CD4-positive, alpha-beta T cell treated with Interferon gamma for 1 hour (primary cell): ENCODE measurements at places on chromosomes 16 and 17.

DNA sequence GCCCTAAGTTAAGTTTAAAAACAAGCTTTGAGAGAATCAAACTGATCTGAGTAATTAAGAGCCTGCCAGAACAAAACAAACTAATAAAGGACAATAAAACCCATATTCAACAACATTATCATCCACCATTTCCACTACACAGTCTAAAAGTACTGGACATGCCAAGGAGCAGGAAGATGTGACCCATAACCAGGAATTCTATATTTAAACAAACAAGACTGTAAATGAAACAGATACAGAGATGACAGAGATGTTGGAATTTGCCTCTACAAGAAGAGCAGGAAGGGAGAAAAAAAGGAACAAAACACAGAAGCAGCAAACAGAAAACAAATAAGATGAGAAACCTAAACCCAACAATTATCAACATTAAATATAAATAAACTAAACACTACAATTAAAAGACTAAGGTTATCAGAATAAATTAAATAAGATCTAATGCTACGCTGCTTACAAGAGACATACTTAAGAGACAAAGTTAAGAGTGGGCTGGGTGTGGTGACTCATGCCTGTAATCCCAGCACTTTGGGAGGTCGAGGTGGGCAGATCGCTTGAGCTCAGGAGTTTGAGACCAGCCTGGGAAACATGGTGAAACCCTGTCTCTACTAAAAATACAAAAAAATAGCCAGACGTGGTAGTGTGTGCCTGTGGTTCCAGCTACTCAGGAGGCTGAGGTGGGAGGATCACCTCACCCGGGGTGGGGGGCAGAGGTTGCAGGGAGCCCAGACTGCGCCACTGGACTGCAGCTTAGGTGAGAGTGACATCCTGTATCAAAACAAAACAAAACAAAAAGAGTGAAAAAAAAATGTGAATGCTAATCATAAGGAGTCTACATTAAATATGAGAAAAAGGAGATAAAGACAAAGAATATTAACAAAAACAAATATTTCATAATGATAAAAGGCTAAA is 50.6 kb downstream of the CREBBP start:
- DNase-seq, result no peak

DNA sequence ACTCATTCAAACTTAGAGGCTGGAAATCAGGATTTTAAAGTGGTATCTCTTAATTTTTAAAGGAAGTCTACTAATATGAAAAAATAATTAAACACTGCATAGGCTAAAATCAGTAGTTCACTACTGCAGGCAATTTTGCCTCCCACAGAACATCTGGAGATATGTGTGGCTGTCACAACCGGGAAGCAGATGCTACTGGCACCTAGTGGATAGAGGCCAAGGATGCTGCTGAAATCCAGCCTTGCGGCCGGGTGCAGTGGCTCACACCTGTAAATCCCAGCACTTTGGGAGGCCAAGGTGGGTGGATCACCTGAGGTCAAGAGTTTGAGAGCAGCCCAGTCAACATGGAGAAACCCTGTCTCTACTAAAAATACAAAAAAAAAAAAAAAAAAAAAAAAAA is 473.9 kb downstream of the XYLT1 start:
- no peak for DNase-seq

DNA sequence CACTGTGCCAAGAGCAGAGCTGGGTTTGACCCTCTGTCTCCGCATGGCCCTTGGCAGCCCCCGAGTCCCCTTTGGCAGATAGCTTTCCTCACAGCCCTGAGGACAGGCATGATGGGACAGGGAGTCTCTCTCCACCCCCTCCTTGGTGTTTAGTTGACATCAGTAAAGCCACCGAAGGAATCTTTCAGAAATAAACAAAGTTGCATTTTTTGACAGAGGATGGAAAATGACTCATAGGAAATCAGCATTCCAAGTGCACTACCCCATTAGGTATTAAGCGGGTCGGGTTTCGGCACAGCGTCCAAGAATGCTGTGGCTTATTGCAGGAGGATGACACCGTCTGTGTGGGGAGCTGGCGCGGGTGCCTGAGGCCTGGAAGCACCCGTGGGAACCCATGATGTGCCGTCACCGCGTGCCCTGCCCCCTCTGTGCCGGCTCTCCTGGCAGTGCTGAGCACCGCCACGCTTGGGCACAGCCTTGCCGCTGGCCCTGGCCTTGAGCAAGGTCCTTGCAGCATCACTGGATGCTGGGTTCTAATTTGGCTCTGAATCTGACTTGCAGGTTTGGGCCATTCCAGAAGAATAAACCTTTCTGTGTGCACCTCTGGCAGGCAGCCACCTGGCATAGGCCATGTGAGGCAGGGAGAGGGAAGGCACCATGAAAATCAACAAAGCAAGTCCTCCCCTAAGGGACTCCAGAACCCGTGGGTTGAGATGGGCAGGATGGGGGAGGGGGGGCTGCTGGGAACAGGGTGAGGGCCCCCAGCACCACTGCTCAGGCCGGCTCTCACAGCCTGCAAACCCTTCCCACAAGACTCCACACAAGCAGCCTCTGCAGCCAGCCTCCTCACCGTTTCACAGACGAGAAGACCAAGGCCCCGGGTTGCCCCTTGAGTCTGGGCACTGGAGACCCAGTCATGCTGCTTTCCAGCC is 50.5 kb upstream of the ZNF469 start:
- no peak for DNase-seq

DNA sequence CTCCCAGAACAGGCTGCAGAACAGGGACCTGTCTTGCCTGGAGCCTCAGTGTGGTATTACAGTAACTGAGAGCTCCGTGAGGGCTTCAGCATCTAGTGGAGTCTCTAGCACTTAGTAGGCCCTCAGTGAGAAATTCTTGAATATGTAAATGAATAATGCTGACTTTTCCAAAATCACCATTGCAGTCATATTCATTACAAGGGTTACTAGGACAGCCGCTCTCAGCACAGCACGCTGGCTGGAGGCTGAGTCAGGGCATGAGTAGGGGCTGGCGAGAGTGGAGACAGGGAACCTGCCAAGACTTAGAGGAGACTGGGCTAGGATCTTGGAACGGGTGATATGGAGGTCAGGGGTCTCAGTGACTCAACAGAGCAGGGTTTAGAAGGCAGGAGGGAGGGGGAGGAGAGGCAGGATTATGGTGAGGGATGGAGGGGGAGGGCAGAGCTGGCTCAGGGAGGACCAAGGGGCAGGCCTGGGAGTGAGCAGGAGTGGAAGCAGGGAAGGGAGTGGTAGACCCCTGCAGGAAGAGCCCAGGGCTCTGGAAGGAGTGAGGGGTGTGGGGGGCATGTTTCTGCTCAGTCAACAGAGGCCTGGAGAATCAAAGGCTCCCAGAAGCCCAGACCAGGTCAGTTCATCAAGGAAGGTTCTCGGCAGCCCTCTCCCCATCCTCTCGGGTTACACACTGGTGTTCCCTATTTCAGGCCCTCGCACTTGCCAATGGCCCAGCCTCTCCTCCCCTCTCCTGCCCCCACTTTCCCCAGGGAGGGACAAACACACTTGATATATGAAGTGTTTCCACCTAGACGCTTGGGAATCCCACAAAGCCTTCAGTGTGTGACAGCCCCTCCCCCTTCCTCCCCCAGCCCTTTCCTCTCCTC is 42.3 kb downstream of the FZD2 start:
- DNase-seq, result no peak

GRCh38 chr16:53098526-53099317 is 43.9 kb downstream of the CHD9 start:
- peak; percentile 74 for DNase-seq

DNA sequence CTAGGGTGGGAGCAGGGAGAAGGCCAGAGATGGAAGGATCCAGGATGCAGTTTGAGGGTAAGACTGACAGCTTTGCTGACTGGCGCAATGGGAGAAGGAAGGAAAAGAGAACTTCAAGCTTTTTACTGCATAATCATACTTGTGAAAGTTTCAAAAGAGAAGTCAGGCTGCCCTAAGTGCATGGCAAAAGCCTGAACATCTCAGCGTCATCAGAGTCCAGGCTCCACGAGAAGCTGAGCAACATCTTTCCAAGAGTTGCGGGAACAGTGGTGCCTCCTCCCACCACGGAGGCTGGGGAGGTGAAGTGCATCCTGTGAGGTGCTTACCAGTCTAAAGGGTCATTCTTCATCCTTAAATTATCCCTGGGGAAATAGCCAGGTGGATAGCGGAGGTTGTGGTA is 26.9 kb upstream of the SLC38A8 start:
- DNase-seq, result peak; percentile 18

DNA sequence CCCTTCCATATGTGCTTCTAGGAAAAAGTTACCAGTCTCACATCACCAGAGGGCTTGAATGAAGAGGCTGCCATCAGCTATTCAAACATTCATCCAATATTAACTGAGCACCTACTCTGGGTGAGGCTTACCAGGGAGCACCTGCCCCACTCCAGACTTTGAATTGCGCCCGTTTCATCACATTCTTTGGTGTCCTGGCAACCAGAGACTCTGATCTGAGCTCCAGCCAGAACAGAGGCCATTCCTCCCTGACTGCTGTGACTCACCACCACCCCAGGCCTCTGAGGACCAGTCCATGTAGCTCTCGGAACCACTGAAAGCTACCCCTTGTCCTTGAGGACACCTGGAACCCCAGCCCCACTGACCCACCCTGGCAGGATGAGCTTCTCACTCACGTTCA is at the start of gene C16orf96:
TSS of gene C16orf96 (plus strand) at position 229 of the 400 bp plus-strand sequence. CDS start at position 379, 150 bp downstream.
- no peak for DNase-seq

- DNase-seq, result no peak
These were observed 57.2 kb downstream of the SOCS1 start for GRCh38 chr16:11198828-11199227.

GRCh38 chr17:62067165-62068145 is 2.4 kb upstream of the MED13 start:
- DNase-seq, result no peak

DNA sequence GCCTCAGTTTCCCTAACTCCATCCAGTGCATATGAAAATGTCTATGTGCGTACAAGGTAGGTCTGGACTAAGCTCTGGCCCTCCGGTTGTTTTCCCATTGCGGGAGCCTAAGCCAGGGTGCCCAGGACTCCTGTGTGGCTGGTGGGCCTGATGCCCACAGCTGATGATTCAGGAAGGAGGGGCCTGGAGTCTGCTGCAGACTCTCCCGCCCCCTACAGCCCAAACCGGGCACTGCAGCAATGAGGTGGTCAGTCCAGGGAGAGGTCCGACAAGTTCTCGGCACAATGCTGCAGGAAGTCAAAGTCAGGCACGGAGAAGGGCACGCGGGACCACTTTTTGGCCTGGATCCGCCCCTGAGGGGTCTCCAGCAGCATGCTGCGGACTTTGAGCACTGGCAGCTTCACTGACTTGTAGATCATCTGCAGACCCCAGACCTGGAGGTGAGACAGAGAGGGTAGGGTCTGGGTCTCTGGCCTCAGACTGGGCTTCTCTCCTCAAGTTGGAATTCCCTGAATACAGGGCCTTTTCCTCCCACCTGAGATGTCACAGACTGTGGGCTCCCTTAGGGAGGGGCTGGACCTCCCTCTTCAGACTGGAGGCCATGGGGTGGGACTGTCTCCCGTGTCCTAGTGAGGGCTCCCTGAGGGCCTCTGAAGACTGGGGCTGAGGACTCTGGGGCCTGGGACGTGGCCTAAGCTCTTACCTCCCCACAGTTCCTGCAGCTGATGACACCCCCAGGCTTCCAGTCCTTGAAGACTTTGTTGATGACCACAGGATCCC is 3.4 kb upstream of the ZNF385C start:
- DNase-seq, result peak; percentile 54

DNA sequence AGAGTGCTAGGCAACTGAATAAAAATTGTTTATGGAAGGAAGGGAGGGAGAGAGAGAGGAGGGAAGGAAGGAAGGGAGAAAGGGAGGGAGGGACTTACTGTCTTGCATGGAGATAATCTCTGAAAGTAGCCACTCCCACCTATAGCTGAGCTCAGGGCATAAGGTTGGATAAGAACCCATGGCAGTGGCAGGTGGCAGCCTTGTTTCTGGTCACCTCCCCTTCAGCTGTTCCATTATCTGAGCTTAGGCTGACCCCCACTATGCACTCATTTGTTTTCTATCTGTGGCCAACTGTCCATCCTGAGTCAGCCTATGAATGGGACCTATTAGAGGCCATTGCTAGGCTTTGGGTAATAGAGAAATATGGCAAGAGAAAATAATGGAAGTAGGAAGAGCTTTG is 25.3 kb upstream of the MTMR4 start:
- no peak for DNase-seq

- no peak for DNase-seq
These were observed 763.6 kb downstream of the CDH11 start for GRCh38 chr16:64358291-64358690.

DNA sequence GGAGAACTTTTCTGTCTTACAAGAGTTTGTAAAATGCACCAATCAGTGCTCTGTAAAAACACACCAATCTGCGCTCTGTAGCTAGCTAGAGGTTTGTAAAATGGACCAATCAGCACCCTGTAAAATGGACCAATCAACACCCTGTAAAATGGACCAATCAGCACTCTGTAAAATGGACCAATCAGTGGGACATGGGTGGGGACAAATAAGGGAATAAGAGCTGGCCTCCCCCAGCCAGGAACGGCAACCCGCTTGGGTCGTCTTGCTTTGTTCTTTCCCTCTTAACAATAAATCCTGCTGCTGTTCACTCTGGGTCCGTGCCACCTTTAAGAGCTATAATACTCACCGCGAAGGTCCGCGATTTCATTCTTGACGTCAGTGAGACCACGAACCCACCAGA is 18.5 kb upstream of the KCNG4 start:
- DNase-seq, result no peak

- no peak for DNase-seq
These were observed 12.0 kb upstream of the SLC16A5 start for GRCh38 chr17:75075597-75076336.

- DNase-seq, result no peak
These were observed 4.7 kb downstream of the CDIPT start for GRCh38 chr16:29858149-29858849.

DNA sequence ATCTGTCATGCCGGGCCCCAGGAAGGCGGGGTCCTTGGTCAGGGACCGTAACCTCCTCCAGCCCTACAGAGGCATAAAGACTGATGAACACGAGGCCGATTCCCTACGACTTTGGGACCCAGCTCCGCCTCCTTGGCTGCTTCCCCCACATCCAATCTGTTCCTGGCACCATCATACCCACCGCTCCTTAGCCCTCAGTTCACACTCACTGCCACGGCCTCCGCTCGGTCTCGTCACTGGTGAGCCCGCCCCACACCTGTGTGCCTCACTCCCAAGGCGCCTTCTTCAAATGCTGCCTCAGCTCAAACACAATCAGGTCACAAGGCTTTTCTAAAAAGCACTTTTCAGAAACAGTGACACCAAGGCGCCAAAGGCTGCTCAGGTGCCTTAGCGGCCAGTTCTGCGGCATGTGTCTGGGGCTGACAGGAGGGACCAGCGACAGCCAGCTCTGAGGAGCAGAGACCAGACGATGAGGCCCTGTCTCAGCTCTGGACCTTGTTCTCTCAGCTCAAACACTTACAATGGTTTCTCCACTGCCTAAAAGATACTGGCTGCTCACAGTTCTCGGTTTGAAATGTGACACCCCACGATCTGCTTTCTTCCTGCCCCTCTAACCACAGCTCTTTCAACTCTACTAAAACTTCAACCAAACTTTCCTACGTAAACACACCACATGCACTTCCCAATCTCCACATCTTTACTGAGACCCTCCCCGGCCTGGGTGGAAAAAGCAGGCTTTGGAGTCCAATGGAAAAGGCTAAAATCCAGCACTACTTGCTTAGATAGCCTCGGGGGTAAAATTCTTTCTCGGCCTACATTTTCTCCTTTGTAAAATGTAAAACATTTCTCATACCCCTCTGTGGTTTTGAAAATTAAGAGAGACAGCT is 33.2 kb downstream of the CYB5D2 start:
- no peak for DNase-seq

- no peak for DNase-seq
These were observed 344 bp downstream of the PSME3IP1 start for GRCh38 chr16:57185446-57185944.
